RPMI7951 (cell line): ENCODE measurements at places on chromosomes 3 and 15.

GRCh38 chr3:189337673-189338091 lies 165.9 kb downstream of the TPRG1 start:
- DNase-seq = no peak

DNA sequence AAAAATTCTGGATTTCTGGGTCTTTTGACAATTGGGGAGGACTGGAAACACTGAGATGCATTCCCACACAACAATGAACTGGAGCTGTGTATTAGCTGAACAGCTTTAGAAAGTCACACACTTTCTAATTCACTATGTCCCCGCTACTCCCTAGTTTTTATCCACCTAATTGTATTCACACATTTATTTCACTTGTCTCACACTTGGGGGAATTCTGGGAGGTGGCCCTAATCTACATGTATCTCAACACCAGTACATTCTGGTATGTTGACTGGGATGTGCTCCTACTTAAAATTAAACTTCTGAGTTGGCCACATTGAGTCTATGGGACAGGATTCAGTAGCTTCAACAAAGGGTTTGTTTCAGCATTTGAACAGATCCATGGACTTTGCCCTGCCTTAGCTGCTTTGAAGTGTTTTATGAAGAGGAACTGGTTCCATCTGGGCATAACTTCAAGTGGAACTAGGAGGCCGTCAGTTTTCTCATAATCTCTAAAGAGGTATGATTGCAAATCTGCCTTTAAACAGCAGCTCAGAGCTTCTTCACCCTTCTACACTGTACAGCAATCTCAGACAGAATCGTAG lies 106.5 kb upstream of the CMC1 start:
- DNase-seq = no peak

DNA sequence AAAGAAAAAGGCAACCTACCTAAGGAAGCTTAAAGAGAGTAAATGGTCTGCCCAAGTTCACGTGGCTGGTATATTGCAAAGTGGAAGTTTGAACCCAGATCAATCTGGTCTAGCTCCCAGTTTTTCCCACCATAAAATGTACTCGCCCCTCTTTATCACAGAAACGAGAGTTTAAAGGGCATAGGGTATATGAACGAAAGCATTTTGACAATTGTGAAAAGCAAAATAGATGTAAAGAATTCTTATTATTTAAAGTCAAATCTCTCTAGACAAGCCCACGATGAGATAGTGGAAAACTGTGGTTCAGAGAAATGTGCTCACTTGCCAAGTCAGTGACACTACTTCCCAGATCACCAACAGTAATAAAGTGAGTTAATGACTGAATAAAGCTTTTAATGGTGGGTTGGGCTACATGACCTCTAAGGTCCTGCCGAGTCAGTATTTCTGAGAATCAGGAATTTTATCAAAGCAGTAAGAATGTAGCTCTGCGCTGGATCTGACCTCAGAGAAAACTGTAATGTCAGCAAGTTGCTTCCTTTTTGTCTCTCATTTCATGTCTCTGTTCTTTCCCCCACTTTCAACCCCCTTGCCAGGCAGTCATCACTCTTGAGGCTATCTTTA lies 23.3 kb upstream of the NEO1 start:
- DNase-seq = no peak

GRCh38 chr15:97955035-97955434 lies 5.5 kb upstream of the ARRDC4 start:
- DNase-seq = no peak

DNA sequence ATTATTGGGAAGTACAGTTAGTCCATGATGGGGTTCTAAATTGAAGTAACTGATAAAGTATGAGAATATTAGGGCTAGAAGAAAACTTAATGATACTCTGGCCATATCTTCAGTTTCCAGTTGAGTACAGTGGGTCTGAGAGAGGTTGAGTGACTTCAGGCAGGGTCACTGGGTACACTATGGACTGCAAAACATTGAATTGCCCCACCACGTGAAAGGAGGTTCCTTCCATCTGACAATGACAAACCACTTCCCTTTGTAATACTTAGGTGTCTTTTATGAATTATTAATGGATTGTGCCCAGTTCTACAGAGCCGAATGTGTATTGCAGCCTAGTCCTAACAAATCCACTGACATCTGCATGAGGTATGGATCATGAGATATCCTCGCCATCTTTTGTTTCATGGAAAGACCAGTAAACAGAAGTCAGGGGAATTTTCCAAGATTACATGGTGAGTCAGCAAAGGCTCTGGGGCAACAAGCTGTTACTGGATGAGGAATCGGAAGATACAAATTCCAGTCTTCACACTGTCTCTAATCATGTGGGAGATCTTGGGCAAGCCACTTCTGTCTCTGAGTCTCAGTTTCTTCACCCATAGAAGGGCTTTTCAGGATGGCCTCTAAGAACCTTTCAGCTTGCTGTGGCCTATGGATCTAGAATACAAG lies 66.5 kb upstream of the BCL6 start:
- DNase-seq = peak; percentile 75

DNA sequence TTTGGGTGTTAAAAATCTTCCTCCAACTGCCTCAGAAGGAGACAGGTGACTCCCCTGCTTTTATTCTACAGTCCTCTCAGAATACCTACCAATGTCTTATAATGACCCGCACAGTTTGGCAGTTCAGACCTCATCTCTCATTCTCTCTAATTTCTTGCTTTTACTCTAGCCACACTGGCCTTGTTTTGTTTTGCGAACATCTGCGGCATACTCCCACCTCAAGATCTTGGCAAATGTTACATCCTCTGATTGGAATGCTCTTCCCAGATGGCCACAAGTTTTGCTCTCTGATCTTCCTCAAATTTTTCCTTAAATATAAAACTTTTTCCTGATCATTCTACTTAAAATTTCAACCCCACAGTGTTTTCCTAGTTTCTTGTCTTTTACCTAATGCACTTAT lies 94.1 kb downstream of the PLSCR2 start:
- DNase-seq = no peak

DNA sequence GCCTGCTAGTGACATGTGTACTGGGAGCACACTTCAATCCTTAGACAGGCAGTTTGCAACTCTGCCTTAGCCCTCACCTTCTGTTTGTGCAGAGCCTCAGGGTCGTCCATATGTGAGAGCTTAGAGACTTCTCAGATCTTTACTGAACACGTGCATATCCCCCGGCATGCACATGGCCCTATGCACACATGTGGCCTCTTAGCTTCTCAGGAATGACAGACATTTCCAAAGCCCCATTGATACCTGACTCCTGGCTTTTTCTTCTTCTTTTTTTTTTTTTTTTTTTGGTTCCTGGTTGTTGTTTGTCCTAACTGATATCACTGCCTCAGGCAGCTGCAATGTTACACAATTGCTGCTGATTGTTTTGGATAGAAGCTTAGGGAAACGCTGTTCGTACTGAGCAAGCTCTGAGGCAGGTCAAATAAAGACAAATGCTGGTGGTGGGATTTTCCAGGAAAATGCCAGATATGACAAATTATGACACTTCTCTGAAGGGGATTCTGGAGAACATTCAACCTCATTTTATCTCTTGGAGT lies 107.2 kb upstream of the RGMA start:
- no peak for DNase-seq

- no peak for DNase-seq
Observed at GRCh38 chr15:43552986-43553385, 35.6 kb downstream of the MAP1A start.

- no peak for DNase-seq
Observed at GRCh38 chr3:123388042-123388441, 60.8 kb downstream of the ADCY5 start.

DNA sequence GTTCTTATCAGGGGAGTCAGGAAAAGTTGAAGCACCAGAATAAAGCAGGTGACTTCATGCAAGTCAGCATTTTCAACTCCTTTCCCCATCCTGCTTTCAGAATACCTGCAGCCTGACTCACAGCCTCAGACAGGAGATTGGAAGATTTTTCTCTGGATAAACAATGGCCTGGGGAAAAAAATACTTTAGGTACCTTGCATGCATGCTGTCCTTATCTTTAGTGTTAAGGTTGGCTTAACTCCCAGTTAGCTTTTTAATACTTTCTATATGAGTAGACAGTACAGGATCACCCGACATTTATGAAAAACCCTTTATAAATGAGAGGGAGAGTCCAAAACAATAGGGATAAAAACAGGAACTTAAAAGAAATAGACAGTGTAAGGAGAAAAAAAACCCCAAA lies 53.6 kb downstream of the PAK2 start:
- peak; percentile 88 for DNase-seq

DNA sequence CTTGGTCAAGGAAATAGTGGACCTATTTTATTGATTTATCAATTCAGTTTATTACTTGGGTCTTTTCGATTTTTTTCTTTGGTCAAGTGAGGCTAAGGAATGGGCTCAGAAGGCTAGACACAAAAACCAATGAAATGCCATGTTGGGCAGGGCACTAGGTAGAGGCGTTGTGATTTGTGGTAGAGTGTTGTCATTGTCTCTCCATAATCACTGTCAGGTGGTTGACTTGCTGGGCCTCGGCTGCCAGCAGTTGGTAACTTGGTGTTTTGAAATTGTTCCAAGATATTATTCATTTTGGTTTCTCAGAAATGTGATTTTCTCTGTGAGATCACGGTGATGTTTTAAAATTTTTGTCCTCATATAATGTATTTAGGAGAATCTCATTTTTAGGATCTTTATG lies 173.6 kb downstream of the KLHL25 start:
- DNase-seq = peak; percentile 50

GRCh38 chr15:57903626-57904025 lies 161.9 kb downstream of the ALDH1A2 start:
- no peak for DNase-seq

DNA sequence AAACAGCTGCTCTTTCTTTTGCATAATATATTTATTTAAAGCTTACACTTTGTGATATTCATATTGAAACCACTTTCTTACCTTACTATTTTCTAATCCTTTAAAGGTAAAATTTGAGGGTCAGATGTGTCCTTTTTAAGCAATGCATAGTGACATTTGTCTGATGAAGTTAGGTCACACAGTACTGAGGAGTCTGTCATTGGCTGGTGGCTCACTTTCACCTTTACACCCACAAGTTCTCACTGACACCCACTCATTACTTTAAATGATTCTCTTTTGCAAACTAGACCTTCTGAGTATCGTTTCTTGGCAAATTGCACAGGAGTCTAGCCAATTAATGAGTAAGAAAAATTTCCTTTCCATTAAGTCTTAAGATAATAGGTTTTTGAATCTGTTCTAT lies 758.3 kb upstream of the ARPP21 start:
- no peak for DNase-seq

DNA sequence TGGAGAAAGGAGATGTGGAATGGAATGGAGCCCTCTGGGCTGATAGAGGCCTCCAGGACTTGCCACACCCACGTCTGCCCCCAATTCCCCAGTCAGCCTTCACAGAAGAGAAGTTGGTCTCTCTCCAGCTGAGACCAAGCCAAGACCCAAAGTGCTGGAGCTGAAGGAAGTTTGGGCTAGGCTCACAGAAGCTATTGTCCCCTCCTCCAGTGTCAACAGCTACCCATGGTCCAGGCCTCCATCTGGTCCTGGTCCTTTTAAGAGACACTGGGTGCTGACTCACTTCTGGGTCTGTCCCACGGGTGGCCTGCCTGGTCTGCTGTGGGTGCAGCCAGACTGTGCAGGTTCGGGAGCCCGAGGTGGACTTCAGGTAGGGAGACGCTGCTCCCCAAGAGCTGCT lies 179.8 kb downstream of the APBA2 start:
- no peak for DNase-seq

DNA sequence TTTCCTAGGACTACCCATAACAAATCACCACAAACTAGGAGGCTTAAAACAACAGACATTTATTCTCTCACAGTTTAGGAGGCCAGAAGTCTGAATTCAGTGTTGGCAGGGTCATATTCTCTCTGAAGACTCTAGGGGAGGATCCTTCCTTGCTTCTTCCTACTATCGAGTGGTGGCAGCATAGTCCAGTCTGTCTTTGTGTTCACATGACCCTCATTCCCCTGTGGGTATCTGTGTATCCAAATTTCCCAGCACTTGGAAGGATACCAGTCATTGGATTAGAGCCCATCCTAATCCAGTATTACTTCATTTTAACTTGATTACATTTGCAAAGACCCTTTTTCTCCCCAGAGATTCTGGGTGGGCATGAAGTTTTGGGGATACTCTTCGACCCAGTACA lies 63.8 kb downstream of the GMPS start:
- no peak for DNase-seq

DNA sequence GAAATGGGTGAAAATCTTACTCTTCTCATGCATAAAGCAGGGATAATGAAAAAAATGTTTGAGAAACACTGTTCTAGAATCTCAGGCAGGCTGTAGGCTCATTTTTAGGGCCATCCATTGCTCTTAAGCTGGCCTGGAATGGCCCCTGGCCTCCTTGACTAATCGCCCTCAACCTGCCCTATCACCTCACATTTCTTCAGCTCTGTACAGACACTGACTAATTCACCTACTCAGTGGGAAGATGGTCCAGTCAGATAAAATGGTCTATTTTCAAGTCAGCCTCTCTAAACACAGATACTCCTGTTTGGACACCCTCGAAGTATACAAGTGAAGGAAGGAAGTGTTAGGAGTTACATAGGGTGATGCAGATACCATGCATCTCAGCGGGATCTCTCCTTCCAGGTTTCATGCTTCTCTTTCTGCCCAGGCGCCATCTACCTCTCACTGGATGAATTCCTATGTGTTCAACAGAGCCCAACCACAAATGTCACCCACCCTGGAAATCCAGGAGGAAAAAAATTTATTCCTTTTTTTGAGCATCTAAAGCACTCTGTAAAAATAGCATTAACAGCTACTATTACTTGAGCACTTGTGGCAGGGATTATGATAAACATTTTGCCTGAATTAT lies 12.1 kb downstream of the FMN1 start:
- no peak for DNase-seq

DNA sequence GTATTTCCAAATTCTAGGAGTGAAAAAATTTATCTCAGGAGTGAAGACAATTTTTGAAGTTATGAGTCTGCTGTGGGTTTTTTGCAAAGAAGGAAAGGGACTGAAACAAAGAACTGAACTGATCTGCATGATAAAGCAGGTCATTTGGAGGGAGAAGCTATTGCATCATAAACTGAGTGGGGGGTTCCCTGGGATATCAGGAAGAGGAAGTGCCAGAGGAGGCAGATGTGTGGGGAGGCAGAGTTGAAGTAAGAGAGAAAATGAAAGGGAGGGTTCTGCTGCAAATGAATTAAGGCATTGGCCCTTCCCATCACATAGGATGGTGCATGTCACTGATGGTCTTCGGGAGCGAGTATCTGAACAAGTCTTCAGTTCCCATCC lies 379.2 kb downstream of the VPS13C start:
- DNase-seq = no peak

DNA sequence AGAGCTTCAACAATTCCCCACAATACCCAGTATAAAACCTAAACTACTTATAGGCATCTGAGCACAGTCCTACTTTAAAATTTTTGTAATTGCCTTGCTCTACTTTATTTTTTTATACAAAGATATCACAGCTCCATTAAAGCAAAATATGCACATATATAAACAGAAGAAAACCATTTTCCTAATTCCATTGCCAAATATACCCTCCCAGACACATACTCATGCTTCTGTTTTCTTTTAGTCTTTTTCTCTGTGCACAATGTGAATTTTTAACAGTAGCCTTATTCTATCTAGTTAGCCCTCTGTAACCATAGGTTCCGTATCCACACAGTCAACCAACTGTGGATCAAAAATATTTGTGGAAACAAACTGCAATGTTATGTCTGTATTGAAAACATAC lies 260.5 kb downstream of the SCAPER start:
- no peak for DNase-seq

- DNase-seq = peak; percentile 97
Observed at GRCh38 chr3:10357592-10358308, 36.8 kb upstream of the SEC13 start.

GRCh38 chr15:41849861-41850260 lies 11.2 kb downstream of the PLA2G4B start:
- no peak for DNase-seq

GRCh38 chr3:168085491-168086119 lies 10.1 kb downstream of the GOLIM4 start:
- DNase-seq = peak; percentile 70

- no peak for DNase-seq
Observed at GRCh38 chr15:40838756-40839155, 5.1 kb upstream of the SPINT1 start.
